ENCODE measurements at places on chromosomes 5 and 9.

GRCh38 chr9:20321423-20322082 lies 300.7 kb downstream of the MLLT3 start:
- no peak for DNase-seq

DNA sequence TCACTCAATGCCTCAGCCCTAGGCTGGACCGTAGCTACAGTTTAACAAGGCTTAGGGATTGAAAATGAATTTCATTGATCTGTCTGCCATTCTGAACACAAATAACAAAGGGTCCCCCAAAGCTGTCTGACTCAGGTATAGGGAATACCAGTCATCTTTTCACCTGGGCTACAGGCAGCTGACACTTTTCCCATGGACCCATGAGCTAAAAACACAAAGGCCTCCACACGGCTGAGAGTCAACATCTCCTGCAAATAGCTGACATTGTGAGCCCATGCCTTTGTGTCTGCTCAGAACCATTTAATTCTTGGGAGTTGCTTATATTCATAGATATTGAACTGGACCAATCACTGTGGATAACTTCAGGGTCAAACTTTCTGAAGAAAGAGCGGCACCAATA lies 121.1 kb upstream of the SLIT3 start:
- DNase-seq = no peak

DNA sequence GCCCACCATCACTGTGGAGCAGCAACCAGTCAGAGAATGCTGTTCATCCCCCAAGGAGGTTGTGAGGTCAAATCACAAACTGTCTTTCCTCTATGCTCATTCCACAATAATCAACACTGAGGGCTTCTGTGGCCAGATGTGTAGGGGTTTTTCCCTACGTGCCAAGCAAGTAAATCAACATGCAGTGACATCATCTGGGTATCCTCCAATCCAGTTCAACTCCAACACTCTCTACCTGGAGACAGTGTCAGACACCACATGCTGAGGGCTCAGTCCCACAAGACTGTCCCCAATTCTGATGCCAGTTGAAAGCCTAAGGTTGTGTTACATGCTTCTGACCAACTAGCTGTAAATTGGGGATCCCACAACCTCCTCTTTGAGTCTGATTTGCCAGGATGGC lies 57.3 kb upstream of the DMRT1 start:
- DNase-seq = no peak

DNA sequence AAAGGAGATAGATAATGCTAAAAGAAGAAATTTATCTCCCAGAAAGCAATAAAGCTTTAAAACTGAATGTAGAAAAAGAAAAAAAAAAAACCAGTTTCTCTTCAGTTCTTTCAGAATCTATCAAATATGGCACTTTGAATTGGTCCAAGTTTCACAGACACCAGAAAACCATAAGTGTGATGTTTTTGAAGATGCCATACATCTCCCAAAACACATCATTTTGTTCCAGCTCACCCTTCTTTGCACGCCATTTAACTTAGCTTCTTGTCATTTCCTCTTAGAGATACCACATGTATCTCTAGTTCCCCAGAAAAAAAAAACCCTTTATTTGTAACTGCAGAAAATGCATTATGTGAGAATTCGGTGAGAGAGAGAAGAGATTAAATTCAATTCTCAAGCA lies 46.1 kb upstream of the MAMDC2 start:
- DNase-seq = no peak

- no peak for DNase-seq
Measured at GRCh38 chr5:677131-678101, 15.7 kb downstream of the TPPP start.

GRCh38 chr5:131481569-131481968 lies 153.5 kb downstream of the RAPGEF6 start:
- DNase-seq = no peak

GRCh38 chr5:41843456-41844370 lies 26.5 kb downstream of the OXCT1 start:
- peak; percentile 72 for DNase-seq

GRCh38 chr9:23563517-23563916 lies 262.5 kb downstream of the ELAVL2 start:
- DNase-seq = no peak

GRCh38 chr5:72152545-72152944 lies 45.3 kb downstream of the MAP1B start:
- no peak for DNase-seq

GRCh38 chr5:176530983-176531901 lies 6.0 kb downstream of the RNF44 start:
- no peak for DNase-seq

DNA sequence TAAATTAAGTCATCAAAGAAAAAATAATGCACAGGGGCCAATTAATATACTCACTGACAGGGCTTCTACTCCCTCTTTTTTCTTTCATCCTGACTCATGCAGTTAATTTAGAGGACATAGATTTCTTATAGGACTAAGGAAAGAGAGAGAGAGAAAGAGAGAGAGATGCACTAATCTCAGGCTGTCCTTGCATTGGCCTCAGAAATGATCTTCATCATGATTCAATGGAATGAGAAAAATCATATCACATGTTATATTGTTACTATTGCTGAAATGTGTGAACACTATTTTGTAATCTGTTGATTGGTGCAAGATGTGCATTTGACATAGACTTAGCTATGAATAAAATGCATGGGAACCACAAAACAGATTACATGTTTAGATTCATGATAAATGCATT lies 608.3 kb upstream of the NUDT12 start:
- no peak for DNase-seq

DNA sequence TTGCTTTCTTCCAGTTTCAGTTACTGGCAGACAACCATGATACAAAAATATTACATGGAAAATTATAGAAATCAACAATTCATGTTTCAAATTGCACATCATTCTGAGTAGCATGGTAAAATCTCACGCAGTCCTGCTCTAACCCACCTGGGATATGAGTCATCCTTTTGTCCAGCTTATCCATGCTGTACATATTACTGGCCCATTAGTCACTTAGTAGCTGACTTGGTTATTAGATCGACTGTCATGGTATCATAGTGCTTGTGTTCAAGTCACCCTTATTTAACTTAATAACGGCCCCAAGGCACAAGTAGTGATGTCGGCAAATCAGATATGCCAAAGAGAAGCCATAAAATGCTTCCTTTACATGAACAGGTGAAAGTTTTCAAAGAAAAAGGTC lies 41.2 kb downstream of the NADK2 start:
- DNase-seq = no peak

GRCh38 chr5:68259700-68260099 lies 44.1 kb downstream of the PIK3R1 start:
- DNase-seq = no peak

GRCh38 chr5:68066277-68066955 lies 149.1 kb upstream of the PIK3R1 start:
- DNase-seq = no peak

GRCh38 chr5:11384441-11385250 lies 519.6 kb downstream of the CTNND2 start:
- DNase-seq = no peak

- DNase-seq = no peak
Measured at GRCh38 chr9:121556580-121556979, 56.9 kb upstream of the GGTA1 start.

- peak; percentile 1 for DNase-seq
Measured at GRCh38 chr9:7879551-7880245, 80.1 kb upstream of the DMAC1 start.

DNA sequence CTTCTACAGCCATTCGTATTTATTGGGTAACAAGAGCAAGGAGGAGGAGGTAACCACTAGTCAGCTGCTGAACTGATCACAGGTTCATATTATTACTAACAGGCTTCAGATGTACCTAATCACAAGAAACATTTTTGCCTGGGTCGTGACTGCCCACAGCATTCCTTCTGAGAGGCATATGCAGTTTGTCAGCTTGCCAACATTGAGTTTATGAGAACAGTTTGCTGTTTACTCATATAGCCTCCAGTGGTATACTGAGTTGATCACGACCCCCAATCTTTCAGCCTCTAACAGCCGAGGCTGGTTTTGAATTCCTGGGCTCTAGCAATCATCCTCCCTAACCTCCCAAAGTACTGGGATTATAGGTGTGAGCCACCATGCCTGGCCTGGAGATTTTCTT lies 693.6 kb downstream of the TLE1 start:
- DNase-seq = no peak

- no peak for DNase-seq
Measured at GRCh38 chr5:135092476-135092875, 58.4 kb upstream of the PITX1 start.
